ENCODE measurements at places on chromosomes 4 and X.

GRCh38 chrX:82127228-82128123 is 925.6 kb downstream of the SH3BGRL start:
- H3K36me3 ChIP-seq = no peaks in the 10 kb centered on the region
- no peaks in the 10 kb centered on the region for H3K27me3 ChIP-seq
- peak overlapping the region; percentile 4 for H3K4me3 ChIP-seq
- H3K27ac ChIP-seq = no peak overlapping the region
- no peak for DNase-seq

GRCh38 chr4:109691411-109691920 is 11.8 kb downstream of the CASP6 start:
- H3K27ac ChIP-seq = peak overlapping the region; percentile 89
- H3K36me3 ChIP-seq = peaks cover 74% of the 10 kb centered on the region
- H3K27me3 ChIP-seq = no peaks in the 10 kb centered on the region
- peak overlapping the region; percentile 74 for H3K4me3 ChIP-seq
- no peak for DNase-seq
- peaks cover 21% of the 10 kb centered on the region for H3K4me1 ChIP-seq

GRCh38 chr4:118112117-118113046 is 78.1 kb downstream of the NDST3 start:
- H3K27ac ChIP-seq = no peak overlapping the region
- no peak overlapping the region for H3K4me3 ChIP-seq
- H3K4me1 ChIP-seq = peaks cover 12% of the 10 kb centered on the region
- no peak for DNase-seq
- no peaks in the 10 kb centered on the region for H3K27me3 ChIP-seq
- H3K36me3 ChIP-seq = no peaks in the 10 kb centered on the region

GRCh38 chrX:10178866-10179463 is 22.2 kb downstream of the CLCN4 start:
- no peaks in the 10 kb centered on the region for H3K36me3 ChIP-seq
- no peak overlapping the region for H3K27ac ChIP-seq
- no peak for DNase-seq
- peaks cover 7% of the 10 kb centered on the region for H3K4me1 ChIP-seq
- peaks cover 17% of the 10 kb centered on the region for H3K27me3 ChIP-seq

- H3K27me3 ChIP-seq = peaks cover 42% of the 10 kb centered on the region
- no peak overlapping the region for H3K4me3 ChIP-seq
- no peaks in the 10 kb centered on the region for H3K36me3 ChIP-seq
- no peak overlapping the region for H3K27ac ChIP-seq
Observed at GRCh38 chr4:183903021-183903760, 1.9 kb upstream of the STOX2 start.

DNA sequence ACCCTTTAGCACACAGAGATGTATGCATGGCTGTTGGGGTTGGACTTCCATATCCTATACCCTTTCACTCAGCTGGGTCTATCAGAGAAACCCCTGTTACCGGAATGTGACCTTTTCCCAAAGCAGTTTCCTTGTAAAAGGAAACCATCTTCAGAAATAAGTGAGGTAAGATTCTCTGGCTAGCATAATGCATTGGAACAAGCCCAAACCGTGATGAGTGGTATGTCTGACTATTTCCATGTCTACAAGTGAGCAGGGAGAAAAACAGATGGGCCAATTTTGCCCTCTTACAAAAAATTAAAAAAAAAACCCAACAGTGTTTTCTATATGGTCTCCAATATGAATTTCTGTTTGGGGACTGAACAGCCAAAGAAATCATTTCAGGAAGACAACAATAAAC is 283.9 kb downstream of the SMARCA1 start:
- H3K27ac ChIP-seq = no peak overlapping the region
- no peaks in the 10 kb centered on the region for H3K36me3 ChIP-seq
- no peak overlapping the region for H3K4me3 ChIP-seq
- no peak for DNase-seq
- H3K4me1 ChIP-seq = no peaks in the 10 kb centered on the region

DNA sequence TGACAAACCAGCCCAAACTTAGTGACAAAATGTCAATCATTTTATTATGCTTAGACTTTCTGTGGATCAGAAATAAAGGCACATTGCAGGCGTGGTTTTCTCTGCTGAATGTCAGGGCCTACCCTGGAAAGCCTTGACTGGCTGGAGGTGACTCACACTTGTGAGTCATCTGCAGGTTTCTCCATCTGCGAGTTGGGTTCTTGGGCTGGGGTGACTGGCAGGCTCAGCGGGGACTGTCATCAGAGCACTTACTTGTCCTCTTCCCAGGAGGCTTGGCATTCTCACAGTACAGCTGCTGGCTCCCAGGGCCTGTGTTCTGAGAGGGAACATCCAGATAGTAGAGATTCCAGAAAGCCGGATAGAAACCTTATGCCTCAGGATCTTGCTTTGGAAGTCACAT is 153.8 kb upstream of the AGA start:
- no peaks in the 10 kb centered on the region for H3K27me3 ChIP-seq
- H3K27ac ChIP-seq = no peak overlapping the region
- no peak overlapping the region for H3K4me3 ChIP-seq
- peaks cover 7% of the 10 kb centered on the region for H3K36me3 ChIP-seq
- H3K4me1 ChIP-seq = no peaks in the 10 kb centered on the region
- DNase-seq = no peak

GRCh38 chrX:155893521-155893920 is 12.4 kb downstream of the VAMP7 start:
- H3K4me3 ChIP-seq = no peak overlapping the region
- H3K27me3 ChIP-seq = no peaks in the 10 kb centered on the region
- DNase-seq = no peak

DNA sequence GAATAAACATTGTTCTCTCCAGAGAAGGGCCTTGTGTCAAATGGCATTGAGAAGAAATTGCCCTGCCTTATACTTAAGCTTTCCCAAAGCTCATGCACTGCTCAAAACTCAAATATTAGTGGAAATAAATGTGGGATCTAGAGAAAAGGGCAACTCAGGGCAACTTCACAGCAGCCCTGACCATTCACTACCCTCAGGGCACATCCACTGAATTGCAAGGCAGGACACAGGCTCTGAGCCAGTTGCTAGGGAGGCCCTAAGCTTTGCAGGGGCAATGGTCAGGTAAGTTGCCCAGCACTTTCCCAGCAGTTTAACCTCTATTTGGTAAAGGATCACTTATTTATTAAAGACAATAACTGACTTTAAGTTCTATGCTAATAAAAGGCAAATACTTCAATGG is 255.3 kb upstream of the TEX13A start:
- H3K4me3 ChIP-seq = no peak overlapping the region
- H3K36me3 ChIP-seq = no peaks in the 10 kb centered on the region
- no peaks in the 10 kb centered on the region for H3K4me1 ChIP-seq
- H3K27me3 ChIP-seq = no peaks in the 10 kb centered on the region

- DNase-seq = no peak
- H3K4me3 ChIP-seq = no peak overlapping the region
- peak overlapping the region; percentile 36 for H3K27ac ChIP-seq
- no peaks in the 10 kb centered on the region for H3K27me3 ChIP-seq
- peaks cover 45% of the 10 kb centered on the region for H3K4me1 ChIP-seq
- H3K36me3 ChIP-seq = peaks cover 74% of the 10 kb centered on the region
Observed at GRCh38 chrX:136868283-136869055, 12.1 kb downstream of the RBMX start.

GRCh38 chr4:26558166-26558895 is 25.6 kb upstream of the TBC1D19 start:
- H3K27me3 ChIP-seq = peaks cover 17% of the 10 kb centered on the region
- H3K4me1 ChIP-seq = peaks cover 3% of the 10 kb centered on the region
- H3K36me3 ChIP-seq = peaks cover 25% of the 10 kb centered on the region
- H3K4me3 ChIP-seq = no peak overlapping the region
- no peak for DNase-seq

Measured in naive thymus-derived CD8-positive, alpha-beta T cell (primary cell).